ELR (cell line): ENCODE measurements at places on chromosomes 12 and 14.
A peak's percentile ranks its signal among the peaks of the same experiment; 100 is the strongest.

GRCh38 chr12:45292486-45293195, 76.7 kb downstream of the ANO6 start:
- no peak for DNase-seq

GRCh38 chr12:24328261-24328660, 378.8 kb upstream of the SOX5 start:
- DNase-seq: no peak

DNA sequence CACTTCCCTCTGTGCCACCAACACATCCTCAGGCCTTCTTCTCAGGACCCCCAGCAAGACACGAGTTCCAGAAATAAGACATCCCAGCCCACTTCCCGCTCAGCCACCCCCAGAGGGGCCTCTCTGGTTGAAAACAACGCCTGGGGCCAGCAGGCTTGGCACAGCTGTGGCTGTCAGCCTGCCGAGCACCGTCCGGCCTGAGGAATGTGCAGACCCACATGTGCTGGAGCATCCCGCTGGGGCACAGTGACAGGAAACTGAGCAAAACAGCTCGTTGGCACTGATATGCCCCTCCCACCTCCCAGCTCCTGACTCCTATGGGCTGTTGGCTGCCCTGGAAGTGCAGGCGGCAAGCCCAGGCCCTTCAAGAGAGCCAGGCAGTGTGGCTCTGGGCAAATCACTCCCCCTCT, 1.4 kb downstream of the SYNE3 start:
- peak; percentile 73 for DNase-seq

- peak; percentile 92 for DNase-seq
Observed at GRCh38 chr12:131830335-131830913, 2.2 kb downstream of the MMP17 start.

DNA sequence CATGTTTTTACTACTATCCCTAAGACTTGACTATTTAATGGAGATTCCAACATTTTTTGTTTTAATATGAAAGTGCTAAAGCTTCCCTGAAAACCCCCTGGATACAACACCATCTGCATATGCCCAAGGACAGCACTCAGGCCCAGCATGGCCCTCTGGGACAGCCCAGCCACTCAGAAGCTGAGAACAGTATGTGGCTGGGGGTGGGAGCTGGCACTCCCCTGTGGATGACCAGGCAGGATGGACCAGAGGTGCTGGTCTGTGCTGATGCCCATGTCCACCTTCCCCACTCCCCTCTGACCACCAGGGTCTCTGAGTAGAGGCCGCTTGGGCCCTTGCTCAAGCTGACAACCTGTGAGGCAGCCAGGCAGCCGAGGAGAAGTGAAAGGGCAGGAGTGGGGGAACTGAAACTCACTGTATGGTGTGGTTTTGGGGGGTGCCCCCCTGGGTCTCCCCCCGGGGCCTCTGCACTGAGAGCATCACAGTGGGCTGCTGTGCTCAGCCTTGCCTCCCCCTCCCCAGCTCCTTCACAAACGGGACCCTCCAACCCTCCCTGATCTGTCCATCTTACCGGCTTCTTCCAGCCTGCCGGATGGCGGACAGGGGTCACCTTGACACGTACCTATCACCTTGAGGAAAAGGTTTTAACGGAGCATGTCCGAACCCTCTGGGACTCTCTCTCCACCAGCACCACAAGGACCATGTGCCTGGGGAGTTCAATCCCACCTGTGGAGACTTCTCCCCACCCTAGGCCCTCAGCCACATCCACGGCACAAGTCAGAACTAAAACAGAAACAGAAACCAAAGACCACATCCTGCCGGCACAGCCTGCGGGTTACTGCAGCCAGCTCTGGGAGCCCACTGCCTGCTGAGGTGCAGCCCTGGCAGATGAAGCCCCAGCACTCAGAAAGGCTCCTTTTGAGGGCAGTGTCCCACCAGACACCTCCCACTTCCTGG, at the start of gene TMEM229B:
TMEM229B (minus strand) TSS at position 785 of the 957 bp plus-strand sequence. CDS start 14,798 bp downstream, outside the sequence.
- peak; percentile 19 for DNase-seq

DNA sequence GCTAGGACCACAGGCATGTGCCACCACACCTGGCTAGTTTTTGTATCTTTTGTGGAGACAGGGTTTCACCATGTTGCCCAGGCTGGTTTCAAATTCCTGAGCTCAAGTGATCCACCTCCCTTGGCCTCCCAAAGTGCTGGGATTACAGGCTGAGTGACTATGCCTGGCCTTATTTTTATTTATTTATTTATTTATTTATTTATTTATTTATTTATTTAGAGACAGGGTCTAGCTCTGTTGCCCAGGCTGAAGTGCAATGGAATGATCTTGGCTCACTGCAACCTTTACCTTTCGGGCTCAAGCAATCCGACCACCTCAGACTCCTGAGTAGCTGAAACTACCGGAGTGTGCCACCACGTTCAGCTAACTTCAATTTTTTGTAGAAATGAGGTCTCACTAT, 117.0 kb upstream of the MAX start:
- no peak for DNase-seq

- DNase-seq: peak; percentile 53
Observed at GRCh38 chr14:102699416-102700110, 77.7 kb upstream of the TRAF3 start.

DNA sequence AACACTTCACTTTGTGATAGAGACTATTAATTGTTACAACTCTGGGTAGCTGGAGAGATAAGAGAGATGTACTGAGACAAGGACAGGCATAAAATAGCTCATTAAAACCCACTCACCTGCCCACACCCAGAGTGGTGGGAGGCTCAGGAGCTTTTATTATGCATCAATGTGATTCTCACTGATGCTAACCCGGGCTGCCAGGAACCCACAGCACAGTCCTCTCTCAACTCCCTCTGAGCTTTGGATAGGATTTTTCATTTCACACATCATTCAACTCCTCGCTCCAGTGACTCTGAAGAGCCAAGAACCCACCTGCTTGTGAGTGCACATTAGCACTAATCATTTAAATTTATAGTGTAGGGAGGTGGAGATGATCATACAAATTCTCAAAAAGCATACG, 827.9 kb downstream of the FLRT2 start:
- no peak for DNase-seq

GRCh38 chr12:92122941-92123779, 22.5 kb downstream of the BTG1 start:
- no peak for DNase-seq

DNA sequence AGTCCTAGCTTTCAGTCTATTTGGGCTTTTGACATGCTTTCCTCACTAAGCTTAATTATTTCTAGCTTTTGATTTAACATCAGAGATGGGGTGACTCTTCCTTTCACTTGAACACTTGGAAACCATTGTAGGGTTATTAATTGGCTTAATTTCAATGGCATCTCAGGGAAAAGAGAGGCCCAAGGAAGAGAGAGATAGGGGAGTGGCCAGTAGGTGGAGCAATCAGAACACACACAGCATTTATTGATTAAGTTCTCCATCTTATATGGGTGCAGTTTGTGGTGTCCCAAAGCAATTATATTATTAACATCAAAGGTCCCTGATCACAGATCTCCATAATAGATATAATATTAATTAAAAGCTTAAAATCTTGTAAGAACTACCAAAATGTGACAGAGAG, 1466.1 kb upstream of the SEL1L start:
- peak; percentile 3 for DNase-seq

GRCh38 chr12:22876262-22876661, 251.3 kb downstream of the ETNK1 start:
- no peak for DNase-seq

DNA sequence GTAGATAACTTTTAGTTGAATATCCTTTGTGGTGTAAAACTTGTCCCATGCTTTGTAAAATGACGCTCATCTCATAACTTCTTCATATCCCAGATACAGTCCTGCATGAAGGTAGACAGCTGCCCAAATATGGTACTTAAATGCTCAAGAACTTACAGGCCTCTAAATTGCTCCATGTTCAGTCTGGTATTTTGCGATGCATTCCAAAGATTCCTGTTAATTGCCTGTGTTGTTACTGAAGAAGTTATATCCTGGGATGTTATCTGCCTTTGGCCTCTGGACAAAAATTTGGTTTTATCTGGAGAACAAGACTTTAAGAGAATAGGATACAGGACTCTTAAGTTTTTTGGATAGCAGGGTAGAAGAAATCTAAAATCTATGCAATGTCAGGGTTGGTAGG, 473.0 kb downstream of the PCNX1 start:
- DNase-seq: peak; percentile 25

DNA sequence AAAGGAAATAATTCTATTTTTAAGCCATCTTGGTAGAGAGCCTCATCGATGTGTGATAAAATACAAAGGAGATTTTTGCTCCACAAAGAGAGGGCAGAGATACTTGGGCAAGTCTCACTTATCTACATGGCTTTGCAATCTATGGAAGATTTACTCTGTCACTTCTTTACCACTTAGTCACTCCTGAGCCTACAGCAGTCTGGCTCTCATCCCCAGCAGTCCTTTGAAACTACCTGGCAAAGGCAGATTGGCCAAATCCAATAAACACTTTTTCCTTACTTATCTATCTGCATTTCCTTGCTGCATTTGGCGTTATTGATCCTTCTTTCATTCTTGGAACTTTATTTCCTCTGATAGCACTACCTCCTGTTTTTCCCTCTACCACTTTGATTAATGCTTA, 170.0 kb downstream of the TRHDE start:
- no peak for DNase-seq

- no peak for DNase-seq
Observed at GRCh38 chr12:120141336-120141735, 24.8 kb upstream of the RAB35 start.

DNA sequence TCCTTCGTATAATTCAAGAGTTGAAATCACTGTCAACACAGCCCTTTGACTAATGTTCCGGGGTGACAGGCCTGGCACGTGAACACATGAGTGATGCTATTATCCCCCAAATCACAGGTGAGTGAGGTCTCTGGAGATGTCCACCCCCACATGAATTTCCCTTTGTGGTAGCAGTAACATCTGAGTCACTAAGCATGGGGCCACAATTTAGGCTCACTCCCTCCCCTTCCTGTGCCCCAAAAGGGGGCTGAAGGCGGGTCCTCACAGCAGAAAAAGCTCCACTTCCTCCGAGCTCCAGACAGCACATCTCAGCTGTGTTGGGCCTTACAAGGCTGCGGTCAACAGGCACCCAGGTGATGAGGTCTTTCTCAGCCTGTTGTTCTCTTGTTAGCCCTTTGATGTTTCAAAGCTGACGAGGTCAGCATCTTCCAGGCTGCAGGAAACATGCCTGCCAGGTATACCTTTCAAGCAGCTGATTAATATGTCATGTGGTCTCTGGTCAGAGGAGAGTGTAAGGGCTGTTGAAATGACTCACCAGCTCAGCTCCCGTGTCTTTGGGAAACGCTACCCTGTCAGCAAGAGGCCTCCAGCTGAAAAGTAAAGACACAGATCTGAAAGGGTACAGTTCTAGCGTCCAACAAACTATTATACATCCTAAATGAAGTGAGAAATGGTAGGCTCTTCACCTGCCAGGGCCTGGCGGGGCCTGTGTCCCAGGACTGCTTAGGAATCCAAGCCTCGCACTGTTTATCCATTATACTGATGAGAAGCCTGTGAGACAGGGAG, 107.3 kb downstream of the ZFP36L1 start:
- peak; percentile 88 for DNase-seq

- DNase-seq: peak; percentile 88
Observed at GRCh38 chr12:50220363-50220995, 53.3 kb upstream of the CERS5 start.

- no peak for DNase-seq
Observed at GRCh38 chr12:131194166-131194565, 240.5 kb downstream of the ADGRD1 start.

GRCh38 chr12:21659383-21659782, 1.7 kb upstream of the LDHB start:
- peak; percentile 36 for DNase-seq

DNA sequence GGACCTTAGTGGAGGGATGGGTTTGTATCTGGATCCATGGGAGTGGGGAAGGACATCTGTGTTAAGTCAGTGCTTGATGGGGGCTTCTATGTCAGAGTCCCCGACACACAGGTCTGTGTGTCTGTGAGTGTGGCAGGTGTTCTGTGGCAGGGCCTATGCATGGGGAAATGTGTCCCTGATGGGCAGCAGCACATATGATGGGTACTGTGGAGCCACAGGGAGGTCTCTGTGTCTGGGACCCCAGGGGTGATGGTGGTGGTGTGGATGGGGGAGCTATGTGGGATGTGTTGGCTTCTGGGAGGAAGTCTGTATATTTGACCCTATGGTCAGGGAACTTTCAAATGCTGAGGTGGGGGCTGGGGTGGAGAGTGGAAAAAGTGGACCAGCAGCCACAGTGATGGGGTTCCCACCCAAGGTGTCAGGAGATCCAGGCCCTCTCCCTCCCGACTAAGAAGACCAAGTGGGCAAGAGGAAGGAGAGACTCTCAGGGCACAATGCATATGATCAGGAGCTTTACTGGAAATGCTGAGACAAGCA, 16.5 kb downstream of the KRT7 start:
- no peak for DNase-seq

DNA sequence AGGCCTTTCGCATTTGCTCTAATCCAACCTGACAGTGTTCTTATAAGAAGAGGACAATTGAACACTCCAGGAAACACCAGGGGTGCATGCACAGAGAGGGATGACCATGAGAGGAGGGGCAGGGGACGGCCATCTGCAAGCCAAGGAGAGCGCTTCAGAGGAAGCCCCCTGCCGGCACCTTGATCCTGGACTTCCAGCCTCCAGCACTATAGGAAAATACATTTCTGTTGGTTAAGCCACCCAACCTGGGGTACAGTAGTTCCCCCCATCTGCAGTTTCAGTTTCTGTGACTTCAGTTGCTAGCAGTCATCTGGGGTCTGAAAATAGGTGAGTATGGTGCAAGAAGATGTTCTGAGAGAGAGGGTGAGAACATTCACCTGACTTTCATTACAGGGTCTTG, 64.7 kb downstream of the CLMN start:
- DNase-seq: no peak

DNA sequence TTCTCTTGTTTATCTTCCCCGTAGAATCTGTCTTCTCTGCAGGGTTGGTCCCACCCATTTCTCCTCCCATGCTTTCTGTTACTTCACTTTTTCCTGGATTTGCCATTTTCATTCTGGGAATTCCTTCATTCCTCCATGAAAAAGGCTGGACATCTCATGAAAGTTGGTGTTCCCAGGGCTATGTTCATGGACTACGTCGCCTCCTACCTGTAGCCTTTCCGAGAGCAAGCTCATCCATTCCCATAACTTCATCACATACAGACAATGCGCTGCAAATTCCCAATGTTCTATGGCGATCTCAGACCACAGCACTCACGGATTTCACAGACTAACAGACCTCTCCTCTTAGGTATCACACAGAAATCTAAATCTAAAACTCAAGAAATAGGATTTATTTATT, 217.1 kb downstream of the EXOC5 start:
- DNase-seq: no peak

- no peak for DNase-seq
Observed at GRCh38 chr14:101072531-101072930, 169.0 kb upstream of the RTL1 start.

- DNase-seq: no peak
Observed at GRCh38 chr14:101713621-101714349, 47.7 kb upstream of the PPP2R5C start.

DNA sequence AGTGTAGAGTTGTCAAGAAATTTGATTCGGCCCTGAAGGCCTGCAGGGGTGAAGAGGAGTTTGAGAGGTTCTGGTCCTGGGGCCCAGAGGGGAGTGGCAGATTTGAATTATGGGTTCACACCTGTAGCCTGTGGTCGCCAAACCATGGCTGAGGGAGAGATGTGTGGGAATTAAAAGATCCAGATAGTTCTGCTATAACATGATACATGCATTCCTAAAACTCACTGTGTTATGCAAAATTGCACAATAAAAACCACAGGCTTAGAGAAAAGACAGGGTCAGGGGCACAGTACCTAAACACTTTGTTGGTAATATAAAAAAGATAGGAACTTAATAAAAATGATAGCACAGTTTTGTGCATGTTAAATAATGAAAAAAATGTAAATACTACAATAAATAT, 106.2 kb downstream of the TMEM30B start:
- DNase-seq: peak; percentile 76

GRCh38 chr14:65170768-65171507, 68.6 kb upstream of the MAX start:
- peak; percentile 78 for DNase-seq
